DND-41 (cell line): ENCODE measurements at places on chromosomes 2 and 18.

DNA sequence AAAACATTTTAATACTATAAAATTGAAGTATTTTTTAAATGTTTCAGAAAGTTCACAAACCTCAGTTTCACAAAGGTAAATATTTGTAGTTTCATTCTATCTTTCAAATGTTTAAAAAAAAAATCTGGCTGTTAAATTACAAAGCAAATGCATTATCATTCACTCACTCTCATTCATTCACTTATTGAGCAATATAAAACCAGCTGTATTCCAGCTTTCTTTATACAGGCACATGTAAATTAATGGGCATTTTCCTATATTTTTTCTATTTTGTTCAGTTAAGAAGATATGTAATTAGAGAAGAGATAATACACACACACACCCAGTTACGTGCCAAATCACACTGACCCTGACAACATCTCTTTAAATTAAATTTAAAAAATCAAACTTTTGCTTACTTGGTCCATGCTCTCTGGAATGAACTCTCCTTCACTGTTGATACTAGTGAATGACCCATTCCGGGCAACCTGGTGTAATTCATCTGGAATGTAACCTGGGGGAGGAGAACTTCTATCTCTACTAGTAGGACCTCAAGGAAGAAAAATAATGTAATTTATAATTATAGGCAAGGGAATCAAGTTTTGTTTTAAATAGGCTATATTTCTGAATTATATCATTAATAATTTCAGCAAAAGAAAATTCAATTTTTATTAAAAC lies 32.5 kb upstream of the ERCC3 start:
- no peak for DNase-seq

- DNase-seq = no peak
These were observed 114.0 kb downstream of the ACAA2 start for GRCh38 chr18:49699303-49699702.

- no peak for DNase-seq
These were observed 166.6 kb upstream of the HNMT start for GRCh38 chr2:137797641-137798040.

DNA sequence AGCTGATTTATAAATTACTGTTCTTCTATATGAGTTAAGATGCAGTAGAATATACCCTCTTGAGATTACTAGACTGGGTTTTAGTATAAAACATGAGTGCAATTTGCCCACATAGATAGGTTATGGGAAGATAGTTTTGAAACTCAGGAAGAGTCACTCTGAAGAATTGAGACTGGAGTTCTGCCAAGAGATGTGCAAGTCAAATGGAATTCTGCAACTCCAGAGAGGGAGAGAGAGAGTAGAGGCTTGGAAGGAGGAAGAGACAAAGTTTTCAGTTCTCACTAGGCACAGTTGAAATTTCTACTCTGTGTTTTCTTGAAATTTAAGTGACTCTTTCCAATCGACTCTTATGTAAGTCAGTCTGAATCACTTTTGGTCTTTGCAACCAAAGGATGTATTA lies 878.8 kb downstream of the TSN start:
- no peak for DNase-seq

- no peak for DNase-seq
These were observed 295.0 kb upstream of the SPRED2 start for GRCh38 chr2:65727381-65727780.

DNA sequence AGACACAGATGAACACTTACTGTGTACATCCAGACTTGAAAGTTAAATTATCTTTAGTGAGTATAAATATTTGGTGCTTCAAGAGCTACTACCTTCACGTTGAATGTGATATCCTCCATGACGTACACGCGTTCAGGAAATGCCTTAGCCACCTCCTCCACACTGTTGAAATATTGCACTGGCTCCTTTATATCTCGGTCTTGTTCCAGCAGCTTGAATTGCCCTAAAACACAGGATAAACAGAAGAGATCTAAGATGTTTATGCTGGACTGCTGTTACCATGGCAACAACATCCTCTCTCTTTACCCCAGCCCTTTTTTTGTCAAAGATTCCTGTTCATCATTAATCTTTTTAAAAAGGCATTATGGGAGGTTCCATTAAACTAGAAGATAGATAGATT lies 120.3 kb downstream of the MEP1B start:
- no peak for DNase-seq

GRCh38 chr18:45839414-45840395 lies 14.2 kb downstream of the SIGLEC15 start:
- DNase-seq = no peak

GRCh38 chr2:17336458-17336857 lies 181.8 kb downstream of the RAD51AP2 start:
- no peak for DNase-seq
